SK-N-SH (cell line): ENCODE measurements at places on chromosomes 4 and X.

- DNase-seq, result no peak
These were observed 48.2 kb downstream of the HADH start for GRCh38 chr4:108037884-108038283.

DNA sequence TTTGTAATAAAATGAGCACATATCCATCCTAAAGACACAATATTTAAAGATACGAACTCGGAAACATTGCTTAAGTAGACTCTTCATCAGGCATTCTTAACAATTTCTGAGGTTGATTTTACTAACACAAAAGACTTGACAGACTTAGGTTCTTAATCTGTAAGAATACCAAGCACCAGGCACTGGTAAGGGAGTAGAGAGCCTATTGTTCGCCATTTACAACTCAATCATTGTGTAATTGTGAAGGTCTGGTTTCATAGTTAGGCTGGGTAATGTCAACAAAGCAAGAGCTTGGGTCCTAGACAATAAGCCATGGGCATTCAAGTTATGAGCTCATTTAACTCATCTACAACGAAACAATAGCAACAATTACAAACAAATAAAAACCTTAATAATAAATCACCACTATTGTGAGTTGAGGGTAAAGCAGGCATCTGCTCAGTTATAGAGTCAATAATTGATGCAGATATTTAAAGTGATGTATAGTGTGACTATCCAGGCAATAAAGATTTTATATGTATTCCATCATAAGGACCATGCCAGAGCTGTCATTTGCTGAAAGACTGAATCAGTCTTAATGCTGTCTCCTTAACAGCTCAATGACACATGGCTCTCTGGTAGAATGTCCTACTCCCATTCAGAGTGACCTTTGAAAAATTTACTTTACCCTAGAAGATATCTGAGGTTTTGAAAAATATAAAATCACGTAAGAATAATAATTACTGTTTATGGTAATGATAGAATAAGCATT lies 664.0 kb upstream of the PCDH7 start:
- no peak for DNase-seq

GRCh38 chrX:150934453-150934852 lies 36.0 kb upstream of the CD99L2 start:
- no peak for DNase-seq

DNA sequence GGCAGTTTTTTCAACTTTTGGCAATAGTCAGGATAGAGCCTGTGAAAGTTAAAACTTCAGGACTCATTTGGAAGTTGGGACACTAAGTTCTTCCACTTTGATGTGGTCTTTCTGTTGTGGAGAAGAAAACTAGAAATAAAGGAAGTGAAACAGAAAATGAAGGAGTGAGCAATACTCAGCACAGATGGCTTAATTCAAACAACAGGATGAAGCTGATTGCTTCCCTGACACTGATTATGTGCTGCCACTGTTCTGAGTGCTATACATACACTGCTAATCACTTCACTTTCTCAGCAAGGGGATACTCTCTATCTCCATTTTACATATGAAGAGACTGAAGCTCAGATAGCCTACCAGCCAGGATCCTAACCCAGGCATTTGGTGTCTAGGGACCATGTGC lies 235.1 kb upstream of the CPEB2 start:
- DNase-seq, result no peak

DNA sequence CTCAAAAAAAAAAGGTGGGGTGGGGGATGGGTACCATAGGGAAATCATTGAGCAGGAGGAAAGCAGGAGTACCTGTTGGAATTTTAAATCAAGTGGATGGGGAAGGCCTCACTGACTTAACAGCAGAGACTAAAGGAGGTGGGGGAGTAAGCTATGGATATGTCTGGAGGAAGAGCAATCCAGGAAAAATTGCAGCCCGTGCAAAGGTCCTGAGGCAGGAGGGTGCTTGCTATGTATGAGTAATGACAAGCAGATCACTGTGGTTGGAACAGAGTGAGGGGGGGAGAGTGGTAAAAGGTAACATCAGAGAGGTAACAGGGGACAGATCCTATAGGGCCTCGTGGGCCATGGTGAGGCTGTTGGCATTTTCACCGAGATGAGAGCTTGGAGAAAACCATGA lies 4.1 kb downstream of the FTSJ1 start:
- no peak for DNase-seq

GRCh38 chrX:29487714-29488113 lies 727.6 kb upstream of the MAGEB2 start:
- DNase-seq, result no peak

DNA sequence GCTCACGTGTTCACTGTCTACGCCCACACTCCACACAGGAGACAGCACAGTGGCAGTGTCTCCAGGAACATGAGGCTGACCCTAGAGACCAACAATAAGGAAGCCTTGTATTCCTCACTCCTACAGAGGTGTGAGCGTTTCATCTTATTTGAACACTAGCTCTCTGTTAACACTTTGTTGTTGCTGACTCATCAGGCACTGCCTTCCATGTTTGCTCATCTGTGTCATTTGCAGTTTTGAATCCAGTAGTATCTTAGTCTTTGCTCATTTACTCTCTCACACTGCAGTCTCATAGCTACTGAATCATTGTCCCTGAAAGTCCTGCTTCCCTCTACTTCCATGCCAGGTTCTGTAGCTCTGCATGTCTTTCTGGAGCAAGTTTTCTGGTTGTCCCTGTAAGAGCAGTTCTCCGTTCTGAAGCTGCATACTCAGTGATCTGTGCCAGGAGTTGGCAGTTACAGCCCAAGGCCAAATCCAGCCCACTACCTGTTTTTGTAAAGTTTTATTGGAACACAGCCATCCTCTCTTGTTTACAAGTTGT lies 80.3 kb upstream of the DCLK2 start:
- no peak for DNase-seq

DNA sequence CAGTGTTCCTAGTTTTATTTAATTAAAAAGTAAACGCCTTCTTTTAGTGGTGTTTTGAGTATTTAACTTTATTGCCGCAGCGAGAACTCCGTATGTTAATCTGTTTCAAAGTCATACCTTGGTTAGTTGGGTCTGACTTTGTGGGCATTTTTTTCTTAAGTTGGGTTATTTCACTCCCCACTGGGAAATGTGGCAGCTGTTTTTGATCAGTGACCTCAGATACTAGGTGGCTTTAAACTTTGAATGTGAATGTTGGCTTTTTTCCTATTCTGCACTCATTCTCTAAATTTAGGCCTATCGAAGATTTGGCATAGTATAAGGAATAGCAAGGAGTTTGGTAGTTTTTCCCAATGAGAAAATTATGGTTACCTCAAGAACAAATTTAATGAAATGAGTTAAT lies 85.9 kb downstream of the FIP1L1 start:
- DNase-seq, result no peak

- DNase-seq, result no peak
These were observed 48.1 kb upstream of the HMX1 start for GRCh38 chr4:8919651-8920288.
